Stimulated activated CD4-positive, alpha-beta T cell treated with anti-CD3 and anti-CD28 coated beads, Interleukin-12 subunit alpha, Interleukin-12 subunit beta, amount 100 ng/mL, for 24 hours (primary cell): ENCODE measurements at places on chromosomes 5 and 9.

GRCh38 chr5:64634997-64635686, 55.2 kb upstream of the SHISAL2B start:
- no peak for DNase-seq

GRCh38 chr5:121164632-121165031, 687.0 kb upstream of the FTMT start:
- DNase-seq: no peak

DNA sequence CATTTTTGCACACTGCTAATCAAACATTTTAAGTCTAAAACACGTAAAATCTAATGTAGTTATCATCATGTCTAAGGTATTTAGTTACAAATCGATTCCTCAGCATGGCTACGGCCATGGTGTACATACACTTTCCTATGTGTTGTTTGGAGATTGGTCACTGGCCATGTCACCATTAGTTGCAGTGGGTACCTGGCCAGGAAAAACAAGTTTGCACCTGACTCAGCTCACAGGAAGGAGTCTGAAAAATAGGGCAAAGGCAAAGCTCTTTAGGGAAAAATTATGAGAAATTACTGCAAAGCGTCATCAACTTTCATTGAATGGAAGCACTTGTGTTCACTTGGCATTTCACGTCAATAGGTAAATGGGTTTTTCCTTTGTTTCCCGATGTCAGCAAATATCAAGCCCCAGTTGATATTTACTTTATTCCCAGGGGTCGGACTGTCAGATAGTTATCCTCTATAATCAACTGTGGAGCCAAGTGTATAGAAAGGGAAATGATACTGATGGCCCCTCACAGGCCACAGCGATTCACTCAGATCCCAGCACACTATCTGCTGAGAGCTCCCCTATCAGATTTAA, 626.0 kb upstream of the ADAMTS16 start:
- no peak for DNase-seq

- no peak for DNase-seq
Observed at GRCh38 chr5:37174928-37175327, 74.2 kb downstream of the CPLANE1 start.

DNA sequence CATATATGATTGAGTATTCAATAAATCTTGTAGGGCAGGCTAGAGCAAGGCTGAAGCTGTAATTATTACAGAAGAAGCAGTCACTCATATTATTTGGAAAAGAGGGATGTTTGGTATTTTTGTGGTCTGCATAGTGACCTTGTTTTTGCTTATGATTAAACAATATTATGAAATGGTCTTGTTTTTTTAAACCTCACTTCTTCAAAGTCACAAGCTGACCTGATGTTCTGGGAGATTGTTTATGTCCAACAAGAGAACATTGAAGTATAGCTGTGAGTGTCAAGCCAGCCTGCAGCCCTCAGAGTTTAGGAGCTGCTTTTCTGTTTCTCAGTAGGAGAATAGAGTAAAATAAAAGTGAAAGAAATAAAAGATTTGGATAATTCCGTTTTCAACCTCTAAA, 342.2 kb downstream of the LRRC70 start:
- DNase-seq: no peak

GRCh38 chr5:112929336-112930081, 7.5 kb upstream of the REEP5 start:
- no peak for DNase-seq

DNA sequence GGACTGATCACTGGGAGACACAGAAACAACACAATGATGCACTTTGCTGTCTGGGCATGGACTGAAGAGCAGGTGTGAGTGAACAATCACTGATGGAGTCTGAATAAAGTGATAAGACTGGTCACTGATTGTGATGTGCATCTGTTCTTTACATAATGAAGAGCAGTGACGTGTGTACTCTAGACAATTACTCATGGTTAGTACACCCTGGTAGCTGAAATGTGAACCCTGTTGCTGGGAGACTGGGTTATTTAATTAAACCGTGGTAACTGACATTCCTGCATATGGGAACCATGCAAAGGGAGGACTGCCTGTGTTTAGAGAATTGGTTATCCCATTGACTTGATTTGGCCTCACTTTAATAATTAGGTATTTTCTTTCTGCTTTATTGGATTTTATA, 202.9 kb downstream of the NR2F1-AS1 start:
- DNase-seq: no peak

DNA sequence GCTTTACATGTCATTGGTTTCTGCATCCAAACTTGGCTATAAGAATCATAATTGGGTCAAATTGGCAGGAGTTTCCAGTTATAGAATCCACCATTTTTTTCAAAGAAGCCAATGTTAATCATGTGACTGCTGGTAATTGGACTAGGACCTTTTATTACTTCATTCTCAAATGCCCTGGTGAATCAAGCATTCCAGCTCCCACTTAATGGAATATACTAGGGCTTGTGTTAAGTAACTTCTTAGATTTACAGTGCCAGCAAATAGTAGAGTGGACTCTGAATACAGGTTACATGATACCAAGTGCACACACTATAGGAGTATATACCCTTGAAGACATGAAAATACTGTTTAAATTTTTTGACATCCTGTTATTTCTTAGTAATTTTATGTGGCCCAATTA, 96.7 kb downstream of the NUDT12 start:
- DNase-seq: no peak

GRCh38 chr5:114319821-114320220, 42.0 kb upstream of the KCNN2 start:
- no peak for DNase-seq

DNA sequence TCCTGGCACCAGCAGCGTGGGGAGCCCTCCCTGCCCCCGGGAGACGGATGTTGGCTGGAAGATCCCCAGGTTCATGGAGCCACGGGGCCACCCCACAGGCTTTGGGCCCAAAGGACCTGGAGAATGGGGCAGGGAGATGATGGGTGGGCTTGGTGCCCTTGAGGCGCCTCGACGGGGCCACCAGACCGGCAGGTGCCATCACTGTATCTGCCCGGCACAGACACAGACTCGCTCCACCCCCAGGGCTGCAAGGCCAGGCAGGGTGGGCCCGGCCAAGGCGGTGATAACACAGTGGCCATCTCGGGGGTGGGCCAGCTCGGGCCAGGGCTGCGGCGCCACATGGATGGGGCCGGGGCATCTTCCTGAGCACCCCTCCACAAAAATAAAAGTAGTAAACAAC, 35.0 kb upstream of the EGFL7 start:
- no peak for DNase-seq

DNA sequence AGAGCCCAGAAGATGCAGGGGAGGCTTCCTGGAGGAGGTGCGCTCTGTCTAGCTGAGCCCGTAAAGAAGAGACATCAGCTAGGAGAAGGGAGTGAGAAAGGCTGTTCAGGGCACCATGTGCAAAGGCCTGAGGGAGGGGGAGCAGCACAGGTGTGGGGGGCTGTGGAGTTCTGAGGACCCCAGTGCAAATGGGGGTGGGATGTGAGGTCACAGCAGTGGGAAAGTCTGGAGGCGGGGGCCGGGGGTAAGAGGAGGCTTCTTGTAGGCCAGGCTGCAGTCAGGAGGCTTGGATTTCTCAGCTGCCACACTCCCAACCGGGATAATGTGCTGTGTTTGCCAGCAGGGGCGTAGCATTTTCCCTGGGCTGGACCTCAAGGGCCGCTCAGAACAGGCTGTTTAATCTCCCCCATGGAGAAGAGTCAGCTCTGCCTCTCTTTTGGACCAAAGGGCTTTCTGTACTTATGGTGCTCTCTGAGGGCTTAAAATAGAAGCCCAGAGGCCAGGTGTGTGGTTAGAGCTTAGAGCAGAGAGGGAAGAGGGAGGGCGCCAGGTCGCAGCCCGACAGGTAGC, 5.7 kb downstream of the NEURL1B start:
- DNase-seq: no peak

GRCh38 chr5:17177501-17178372, 39.7 kb upstream of the BASP1 start:
- DNase-seq: no peak

DNA sequence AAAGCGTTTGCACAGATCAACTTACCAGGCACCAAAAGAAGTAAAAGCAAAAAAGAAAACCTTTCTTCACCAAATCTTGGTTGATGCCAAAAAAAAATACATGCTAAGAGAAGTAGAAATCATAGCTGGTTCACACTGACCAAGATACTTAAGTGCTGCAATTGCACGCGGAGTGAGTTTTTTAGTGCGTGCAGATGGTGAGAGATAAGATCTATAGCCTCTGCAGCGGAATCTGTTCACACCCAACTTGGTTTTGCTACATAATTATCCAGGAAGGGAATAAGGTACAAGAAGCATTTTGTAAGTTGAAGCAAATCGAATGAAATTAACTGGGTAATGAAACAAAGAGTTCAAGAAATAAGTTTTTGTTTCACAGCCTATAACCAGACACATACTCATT, 36.4 kb upstream of the CCDC152 start:
- DNase-seq: no peak

DNA sequence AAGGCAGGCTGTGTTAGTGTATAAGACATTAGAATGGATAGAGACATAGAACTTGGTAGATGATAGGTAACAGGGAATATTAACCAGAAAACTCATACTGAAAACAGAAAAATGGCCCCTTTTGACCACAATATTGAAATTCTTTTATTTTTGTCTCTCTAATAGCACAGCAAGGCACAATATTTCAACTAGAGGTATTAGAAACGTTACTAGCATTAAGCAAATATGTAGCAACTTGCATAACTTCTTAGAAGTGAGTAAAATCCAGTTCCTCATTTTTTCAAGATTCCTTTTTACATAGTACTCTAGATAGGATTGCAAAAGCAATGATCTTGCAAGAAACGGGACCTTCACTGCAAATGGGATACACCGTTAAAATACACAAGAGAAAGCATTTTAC, 102.7 kb upstream of the VCAN start:
- no peak for DNase-seq

- DNase-seq: no peak
Observed at GRCh38 chr5:43573058-43573457, 16.2 kb upstream of the PAIP1 start.

- DNase-seq: peak; percentile 26
Observed at GRCh38 chr9:108761655-108762347, 94.0 kb downstream of the ACTL7B start.

DNA sequence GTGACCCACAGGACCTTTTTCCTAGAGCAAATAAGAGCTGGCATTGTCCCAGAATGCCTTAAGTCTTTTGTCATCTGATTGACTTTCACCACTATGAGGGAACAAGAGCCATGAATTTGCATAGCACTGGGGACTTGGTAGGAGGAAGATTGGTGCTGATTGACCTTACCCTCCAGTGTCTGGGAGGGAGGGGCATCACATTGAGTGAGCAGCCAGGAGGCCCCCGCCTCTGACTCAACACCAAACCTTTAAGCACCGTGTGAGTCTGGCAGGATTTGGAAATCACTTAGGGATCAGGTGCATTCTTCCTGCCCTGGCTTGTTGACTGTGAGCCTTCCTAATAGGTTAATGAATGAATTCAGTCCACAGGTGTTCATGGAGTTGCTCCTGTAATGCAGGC, 40.7 kb downstream of the WNK2 start:
- DNase-seq: no peak

DNA sequence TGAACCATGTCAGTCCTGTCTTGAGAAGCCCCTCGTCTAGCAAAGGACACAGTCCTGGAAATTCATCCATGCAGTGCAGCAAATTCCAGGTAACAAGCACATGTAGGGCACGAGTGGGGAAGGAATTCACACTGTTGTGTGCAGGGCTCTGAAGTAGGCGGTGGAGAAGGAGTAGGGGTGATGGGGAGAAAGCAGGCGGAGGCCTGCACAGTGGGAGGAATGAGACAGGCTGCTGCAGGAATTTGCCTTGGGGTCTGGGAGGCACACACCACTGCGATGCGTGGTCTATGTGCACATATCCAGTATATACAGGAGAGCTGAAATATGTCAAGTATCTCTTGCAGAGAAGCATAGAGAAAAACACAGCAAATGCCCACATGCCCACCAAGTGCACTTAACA, 249.2 kb upstream of the IRX2 start:
- DNase-seq: no peak

DNA sequence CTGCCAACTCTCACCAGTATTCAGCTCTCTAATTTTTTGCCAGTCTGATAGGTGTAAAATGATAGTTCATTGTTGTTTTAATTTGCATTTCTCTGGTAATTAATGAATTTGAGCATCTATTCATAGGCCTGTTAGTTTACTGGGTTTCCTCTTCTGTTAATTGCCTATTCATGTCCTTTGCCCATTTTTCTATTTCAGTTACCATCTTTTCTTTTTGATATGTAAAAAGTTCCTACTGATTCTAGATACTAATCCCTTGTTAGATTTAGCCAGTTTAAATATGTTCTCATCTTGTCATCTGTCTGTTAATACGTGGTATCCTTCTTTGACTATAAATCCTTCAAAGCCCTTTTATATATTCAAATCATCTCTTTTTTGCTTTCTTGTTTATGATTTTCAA, 247.8 kb downstream of the ARHGAP26 start:
- no peak for DNase-seq

DNA sequence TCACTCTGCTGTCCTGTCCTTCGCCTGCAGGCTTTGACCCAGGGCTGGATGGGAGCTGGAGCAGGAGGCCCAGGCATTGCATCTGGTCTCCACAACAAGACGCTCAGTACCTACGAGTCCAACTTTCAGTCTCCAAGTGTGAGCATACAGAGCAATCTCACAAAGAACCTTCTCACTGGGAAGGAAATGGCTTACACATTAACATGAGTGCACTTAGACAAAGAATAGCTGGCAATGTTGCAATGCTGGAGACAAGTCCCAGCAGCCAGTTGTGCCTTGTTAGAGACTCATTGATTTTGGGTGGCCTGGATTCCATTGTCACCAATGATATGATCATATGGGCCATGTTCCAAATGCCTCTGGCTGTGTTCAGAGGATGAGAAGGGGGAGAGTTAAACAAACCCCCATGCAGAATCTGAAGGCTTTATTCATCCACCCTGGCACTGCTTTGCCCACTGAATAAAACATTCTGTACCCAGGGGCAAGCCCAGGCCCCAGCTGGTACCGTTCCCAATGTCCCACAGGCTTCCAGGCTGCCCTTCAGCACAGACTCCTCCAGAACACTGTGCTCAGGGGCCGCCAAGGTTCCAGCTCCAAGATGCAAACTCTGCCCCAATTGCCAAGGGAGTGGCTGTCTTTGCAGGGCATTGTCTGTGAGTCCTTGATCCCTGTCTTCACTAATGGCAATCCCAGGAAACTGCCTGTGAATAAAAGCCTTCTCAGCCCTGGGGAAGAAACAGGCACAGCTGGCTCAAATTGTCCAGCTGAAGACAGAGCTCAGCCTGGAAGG, 185.5 kb downstream of the HSD17B3 start:
- DNase-seq: no peak
